ENCODE measurements at places on chromosomes 2 and 18.

DNA sequence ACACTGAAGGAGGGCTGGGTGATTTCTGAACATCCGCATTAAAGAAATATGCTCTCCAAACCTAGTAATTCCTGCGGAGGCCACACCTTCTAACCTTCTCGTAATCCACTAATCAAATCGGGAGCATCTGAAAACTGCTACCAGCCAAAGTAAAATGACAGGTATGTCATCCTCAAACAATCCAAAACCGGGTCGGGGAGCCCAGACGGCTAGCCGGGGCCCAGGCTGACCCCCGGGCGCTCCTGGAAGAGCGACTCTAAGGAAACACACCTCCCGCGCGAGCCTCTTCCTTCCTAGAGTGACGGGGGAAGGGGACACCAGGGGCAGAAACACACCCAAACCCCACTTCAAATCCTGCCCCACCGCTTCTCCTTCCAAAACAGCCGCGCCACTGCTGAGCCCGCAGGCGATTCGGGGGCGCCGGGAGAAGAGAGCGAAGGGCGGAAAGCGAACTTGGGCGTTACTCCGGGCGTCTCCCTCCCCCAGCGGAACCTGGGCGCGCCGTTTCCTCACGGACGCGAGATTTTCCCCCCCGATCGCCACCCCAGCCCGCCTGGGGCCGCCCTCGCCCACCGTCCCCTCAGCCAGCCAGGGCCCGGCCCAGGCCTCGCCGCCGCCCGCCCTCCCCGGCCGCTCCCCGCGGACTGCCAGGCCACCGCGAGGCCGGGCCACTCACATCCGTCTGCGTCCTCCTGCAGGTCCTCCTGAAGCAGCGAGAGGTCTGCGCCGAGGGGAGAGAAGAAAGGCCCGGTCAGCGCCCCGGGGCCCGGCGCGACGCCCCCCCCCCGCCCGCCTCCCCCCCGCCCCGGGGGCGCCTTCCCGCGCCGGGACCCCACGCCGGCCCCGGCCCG lies 584 bp downstream of the PPP4R1 start:
- peak; percentile 40 for DNase-seq

DNA sequence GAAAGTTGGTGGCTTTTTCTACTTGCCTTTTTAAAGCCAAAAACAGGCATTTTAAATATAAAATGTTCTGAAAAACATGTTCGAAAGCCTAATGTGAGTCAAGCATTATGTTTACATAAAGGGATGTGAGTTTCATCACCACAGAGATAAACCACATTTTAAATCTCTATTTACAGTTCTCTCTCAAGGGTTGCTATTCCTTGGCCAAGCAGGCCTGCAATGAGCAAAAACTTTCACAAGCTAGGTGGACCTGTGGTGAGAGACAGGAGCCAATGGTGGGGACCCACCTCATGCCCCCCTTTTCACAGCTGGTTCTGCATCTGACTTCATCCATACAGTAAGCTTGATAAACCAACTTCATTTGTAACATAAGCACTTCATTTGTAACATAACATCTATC lies 65.1 kb downstream of the CUL3 start:
- DNase-seq, result no peak

GRCh38 chr2:200788121-200788718 lies 23.5 kb upstream of the BZW1 start:
- no peak for DNase-seq

GRCh38 chr2:9441556-9441955 lies 18.1 kb downstream of the CPSF3 start:
- DNase-seq, result no peak

DNA sequence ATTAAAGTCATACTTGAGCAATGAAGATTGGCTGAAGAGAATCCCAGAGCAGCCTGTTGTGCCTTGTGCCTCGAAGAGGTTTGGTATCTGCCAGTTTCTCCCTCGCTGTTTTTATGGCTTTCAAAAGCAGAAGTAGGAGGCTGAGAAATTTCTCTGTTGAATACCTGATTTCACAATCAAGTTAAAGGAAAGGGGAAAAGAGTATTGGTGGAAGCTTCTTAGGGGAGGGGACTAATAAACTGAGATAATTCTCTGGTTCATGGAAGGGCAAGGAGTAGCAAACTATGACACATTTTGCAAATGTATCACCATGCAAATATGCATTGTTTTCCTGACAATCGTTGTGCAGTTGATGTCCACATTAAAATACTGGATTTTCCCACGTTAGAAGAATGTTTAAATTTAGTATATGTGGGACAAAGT lies at the start of gene IL1B:
IL1B (minus strand) TSS at position 85 of the 423 bp plus-strand sequence. CDS start 550 bp downstream, outside the sequence.
- no peak for DNase-seq

DNA sequence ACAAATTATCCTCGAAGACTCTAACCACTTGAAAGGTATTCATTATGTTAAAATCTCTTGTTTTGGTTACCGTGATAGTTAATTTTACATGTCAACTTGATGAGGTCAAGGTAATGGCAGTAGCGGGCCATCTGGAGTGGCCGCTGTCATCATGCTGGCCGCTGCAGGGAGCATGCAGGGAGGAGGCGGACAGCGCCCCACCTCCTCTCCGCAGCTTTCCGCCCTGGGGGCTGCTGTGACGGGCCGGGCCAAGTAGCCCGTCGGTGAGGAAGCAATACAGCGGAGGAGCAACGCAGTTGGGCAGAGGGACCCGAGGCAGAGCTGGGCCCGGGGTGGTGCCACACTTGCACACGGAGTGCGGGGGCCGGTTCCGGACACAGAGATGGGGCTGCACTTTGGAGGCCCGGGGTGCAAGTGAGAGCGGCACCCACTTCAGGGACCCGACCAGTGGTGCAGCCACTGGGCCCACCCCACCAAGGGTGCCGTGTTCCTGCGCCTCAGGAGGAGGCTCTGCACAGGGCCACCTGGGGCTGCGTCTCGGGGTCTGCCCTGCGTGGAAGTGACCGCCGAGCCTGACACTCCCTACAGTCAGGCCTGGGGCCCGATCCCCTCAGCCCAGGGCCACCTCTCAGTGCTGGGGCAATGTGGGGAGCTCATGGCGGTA lies 452.4 kb downstream of the LRATD1 start:
- DNase-seq, result no peak

DNA sequence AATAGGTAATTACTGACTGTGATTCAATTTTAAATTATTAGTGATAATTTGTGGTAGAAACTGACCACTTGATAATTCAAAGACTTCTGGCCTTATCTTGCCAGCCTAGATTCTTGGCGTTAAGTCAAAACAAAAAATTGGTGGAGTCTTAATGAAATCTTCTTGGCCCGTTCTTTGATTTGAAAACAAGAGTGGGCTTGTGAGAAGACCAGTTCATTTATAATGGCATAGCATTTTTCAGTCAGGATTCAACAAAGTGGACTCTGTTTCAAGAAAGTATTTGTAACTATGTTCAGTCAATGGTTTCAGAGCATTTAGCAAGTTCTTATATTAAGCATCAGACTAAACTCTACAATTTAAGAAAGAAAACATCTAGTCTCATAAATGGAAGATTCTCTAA lies 26.0 kb downstream of the ITGA4 start:
- DNase-seq, result no peak

DNA sequence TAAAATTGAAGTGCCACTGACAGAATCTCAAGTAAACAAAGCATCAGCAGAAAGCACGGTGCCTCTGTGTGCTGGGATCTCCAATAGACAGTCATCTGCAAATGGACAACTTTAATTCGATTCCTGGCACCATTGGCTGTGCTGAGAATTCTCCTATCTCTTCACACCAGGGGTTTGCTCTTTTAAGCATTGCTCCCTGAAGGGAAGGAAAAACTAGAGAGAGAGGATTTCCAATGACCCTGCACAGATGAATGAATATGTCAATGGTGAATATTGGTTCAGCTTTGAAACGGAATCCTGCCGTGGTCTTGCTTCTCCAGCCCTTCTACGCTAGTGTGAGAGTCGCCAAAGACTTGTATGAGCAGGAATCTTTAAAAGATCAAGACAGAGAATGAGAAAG lies 97.9 kb downstream of the FIGN start:
- no peak for DNase-seq

DNA sequence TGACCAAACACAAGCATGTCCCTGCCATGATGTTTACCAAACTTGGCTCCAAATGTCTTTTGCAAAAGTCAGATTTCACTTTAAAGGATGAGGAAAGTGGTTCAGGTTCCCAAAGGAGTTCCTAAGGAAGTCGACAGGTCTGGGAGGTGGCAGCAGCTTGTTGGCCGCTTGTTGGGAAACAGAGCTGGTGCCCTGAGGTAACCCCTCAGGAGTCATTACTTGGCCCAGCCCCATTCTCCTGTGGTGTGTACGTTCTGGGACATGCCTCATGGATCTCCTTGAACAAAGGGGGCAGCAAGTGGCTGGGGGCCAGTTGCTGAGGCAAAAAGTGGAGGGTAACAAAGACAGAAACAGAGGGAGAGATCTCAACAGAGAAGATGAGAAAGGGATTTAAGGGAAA lies 10.9 kb downstream of the TMBIM1 start:
- no peak for DNase-seq

DNA sequence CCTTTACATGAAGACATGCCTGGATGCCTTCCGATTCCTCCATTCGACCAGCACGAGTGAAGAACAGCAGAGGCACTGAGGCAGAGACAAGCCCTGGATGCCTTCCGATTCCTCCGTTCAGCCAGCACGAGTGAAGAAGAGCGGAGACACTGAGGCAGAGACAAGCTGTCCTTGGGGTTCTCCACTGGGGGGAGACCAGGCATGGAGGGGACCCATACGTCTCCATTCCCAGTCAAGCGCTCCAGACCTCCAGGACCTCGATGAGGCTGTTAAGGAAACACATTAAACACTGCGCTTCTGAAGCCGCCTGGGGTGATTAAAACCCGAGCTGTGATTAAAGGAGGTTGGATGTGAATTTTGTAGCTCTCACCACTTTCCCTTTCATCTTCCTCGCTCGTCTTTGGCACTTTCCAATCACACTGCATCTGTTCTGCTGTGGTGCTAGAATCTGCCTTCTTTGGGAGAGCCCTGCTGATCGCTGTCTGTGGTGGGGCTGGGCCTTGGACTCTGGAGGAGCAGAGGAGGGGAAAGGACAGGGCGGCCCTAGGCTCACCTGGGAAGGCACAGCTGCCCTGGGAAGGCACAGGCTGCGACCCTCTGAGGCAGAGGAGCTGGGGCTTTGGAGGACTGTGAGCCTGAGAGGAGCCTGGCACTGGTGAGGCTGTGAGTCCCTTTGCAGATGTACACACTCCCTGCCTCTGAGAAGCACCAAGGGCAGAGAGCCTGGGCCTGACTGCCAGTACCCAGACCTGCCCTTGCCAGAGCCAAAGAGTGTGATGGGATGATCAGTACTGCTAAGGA lies 463.1 kb upstream of the HS6ST1 start:
- DNase-seq, result no peak

DNA sequence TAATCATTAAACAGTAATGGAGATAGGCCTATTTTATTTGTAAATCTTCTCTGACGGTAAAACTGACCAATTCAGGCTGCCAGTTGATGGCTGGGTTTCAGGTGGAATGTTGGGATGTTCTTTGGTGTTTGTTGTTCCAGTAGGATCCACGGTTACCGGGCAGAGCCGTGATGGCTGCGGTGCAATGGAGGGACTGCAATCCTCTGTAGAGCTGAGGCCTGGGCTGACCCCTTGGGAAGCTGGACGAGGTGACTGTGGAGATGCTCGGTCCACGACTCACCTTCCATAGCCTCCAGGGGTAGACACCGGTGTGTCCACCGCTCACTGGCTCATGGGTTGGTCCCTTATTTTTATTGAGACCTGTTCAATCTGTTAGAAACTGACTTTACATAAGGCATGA lies 42.5 kb downstream of the ZNF519 start:
- DNase-seq, result no peak

- no peak for DNase-seq
Measured at GRCh38 chr2:226431288-226431948, 368.2 kb downstream of the IRS1 start.

- DNase-seq, result peak; percentile 74
Measured at GRCh38 chr2:74548900-74549826, 4.6 kb downstream of the LOXL3 start.

GRCh38 chr2:3320910-3321605 lies 56.6 kb downstream of the EIPR1 start:
- DNase-seq, result no peak

DNA sequence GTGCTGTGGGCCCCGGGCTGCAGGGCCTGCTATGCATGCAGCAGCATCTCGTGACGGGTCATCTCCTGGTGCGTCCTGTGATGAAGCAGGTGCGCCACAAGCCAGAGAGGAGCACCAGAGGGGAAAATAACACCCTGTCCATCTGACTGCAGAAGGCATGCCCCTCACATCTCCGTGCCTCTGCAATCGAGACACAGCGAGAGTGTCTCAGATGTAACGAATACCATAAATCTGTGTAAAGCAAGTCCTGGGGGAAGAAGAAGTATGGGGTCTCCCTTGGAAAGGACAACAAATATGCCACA lies 137.5 kb downstream of the PTGR3 start:
- no peak for DNase-seq

DNA sequence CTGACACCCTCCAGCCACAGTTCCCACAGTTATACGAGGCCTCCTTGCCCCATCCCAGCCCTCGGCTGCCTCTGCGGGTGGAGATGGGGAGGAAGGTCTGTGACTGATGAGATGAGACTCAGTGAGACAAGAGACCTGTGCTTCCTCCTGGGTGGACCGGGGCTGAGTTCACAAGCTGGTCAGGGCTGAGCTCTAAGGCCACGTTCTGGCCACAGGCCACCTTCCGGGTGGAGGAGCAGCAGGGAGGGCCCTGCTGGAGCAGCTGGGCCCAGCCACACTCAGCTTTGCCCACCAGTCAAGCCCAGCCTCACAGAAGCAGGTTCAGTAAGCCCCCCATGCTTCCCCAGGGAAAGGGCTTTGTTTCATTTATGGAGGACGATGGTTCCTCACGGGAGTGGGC lies 214.7 kb downstream of the ANKRD30B start:
- no peak for DNase-seq

GRCh38 chr2:141957827-141958450 lies 172.9 kb downstream of the LRP1B start:
- no peak for DNase-seq

Data from LoVo (cell line).